Hippocampal formation (tissue), 2 donors: ENCODE measurements at places on chromosomes 2 and 18.

GRCh38 chr2:150370561-150370960 lies 116.9 kb downstream of the RND3 start:
- no peak for DNase-seq

DNA sequence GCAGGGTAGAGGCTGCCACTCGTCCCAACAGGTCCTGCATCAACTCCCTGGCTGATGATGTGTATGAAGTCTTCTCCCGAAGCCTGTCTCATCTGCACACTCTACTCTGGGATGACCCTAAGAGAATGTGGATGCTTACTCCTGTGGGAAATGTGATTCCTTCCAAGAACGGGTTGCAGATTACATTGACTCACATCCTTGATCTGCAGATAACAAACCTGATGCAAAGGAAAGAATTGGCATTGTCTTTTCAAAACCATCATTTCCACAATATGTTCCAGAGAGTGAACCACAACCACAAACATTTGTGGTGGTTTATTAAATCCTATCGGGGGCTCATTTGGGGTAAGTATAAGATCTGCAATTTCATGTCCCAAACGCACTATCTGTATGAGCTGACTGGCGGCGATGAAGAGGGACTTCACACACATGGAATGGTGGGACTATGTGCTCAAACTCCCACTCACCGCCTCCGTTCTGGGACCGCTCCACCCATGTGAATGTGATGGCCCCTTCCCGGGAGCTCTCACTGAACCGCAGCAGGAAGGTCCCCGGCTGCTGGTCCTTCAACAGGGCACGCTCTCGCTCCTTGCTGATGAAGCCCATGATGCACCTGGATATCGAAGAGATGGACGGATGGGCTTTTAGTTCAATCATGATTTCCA lies 35.5 kb downstream of the STAT1 start:
- DNase-seq: no peak

DNA sequence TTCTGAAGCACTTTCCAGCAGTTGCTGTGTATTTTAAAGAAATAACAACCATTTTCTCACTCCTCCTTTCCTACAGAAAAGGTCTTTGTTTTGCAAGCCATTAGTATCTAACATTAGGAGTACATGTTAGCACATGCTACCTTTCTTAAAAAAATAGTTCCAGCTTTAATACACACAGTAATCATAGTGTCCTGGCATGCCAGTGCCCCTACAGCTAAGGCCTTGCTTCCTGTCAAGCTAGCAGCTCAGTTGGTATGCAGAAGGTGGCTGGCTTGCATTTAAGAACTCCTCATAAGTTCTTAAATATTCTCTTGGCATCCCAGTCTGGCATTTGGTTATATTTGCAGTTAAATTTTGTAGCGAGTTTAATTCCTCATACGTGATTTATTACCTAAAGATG lies 141.3 kb upstream of the IL1R2 start:
- no peak for DNase-seq

GRCh38 chr2:46014911-46015654 lies 282.1 kb upstream of the EPAS1 start:
- no peak for DNase-seq

GRCh38 chr2:171798156-171798820 lies 95.8 kb downstream of the SLC25A12 start:
- DNase-seq: no peak

- no peak for DNase-seq
Measured at GRCh38 chr2:113113807-113114206, 13.6 kb upstream of the IL1RN start.

DNA sequence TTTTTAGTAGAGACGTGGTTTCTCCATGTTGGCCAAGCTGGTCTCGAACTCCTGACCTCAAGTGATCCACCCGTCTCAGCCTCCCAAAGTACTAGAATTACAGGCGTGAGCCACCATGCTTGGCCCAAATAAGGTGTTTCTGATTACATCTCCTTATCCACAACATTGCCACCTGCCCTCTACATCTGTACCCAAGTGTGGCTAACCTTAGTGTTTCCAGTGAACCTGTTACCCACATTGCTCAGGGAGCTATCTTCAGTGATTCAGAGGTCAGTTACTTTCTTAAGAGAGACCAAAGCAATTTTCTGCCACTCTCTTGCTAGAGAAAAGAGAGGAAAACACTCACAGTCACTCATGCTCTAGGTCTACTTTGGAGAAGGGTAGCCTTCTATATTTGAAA lies 115.0 kb upstream of the SLC39A10 start:
- no peak for DNase-seq

DNA sequence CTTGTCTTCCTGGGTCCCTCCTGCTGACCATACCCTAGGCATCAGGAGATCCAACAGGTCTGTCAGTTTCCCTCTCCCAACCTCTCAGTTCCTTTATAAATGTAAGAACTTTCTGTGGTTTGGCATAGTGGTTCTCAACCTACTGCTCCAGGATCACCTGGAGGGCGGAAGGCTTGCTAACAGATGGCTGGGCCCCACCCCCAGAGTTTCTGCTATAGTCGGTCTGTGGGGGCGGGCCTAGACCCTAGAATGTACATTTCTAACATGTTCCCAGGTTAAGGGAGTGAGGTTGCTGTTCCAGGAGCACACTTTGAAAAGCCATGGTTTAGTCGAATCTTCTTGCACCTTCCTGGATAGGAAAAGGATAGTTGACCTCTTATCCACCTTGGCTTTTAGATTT lies 37.0 kb downstream of the HK2 start:
- no peak for DNase-seq

DNA sequence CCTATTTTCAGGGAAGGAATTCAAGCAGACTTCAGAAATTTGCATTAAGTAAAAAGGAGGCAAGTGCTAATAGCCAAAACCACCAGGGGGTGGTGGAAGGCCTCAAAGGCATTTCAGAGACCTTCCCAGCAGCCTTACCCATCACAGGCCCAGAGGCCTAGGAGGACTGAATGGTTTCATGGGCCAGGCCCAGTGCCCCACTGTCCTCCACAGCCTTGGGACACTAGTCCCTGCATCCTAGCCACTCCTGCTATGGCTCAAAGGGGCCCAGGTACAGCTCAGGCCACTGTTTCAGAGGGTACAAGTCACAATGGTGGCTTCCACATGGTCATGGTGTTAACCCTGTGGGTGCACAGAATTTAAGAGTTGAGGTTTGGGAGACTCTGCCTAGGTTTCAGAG lies 58.6 kb upstream of the CHAC2 start:
- no peak for DNase-seq

DNA sequence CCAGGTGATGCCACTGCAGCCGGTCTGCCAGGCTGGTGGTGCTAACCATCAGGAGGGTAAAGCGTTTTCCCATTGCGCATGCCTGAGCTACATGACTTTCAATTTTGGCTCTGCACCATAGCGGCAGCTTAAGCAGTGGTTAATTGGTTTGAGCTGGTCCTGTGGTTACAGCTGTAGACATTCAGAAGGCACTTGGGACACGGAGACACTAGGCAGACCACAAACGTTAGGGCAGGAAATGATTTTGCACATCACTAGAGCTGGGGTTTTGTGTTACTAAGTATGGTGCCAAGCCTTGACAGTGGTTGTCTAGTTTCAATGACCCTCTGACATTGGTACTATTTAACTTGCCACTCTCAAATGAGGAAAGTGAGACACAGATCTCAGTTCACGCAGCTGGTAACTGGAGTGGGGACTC lies 28.9 kb upstream of the CNOT11 start:
- no peak for DNase-seq

GRCh38 chr2:223223156-223223555 lies 171.2 kb downstream of the KCNE4 start:
- DNase-seq: no peak

DNA sequence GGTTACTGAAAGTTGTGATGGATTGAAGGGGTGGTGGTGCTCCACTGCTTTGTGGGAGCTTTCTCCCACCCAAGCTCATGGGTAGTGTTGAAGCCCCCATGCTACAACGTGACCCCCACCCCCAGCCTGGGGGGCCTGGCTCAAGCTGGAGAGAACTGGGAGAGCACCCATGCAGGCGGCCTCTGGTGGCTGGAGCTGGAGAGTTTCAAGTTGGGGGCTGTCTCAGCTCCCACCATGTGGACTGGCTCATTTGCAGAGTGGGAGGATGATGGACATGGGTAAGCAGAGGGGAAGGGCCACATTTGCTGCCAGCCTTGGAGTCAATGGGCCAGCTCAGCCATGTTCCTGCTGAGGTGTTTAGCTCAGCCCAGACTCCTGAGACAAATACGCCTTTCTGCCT lies 62.8 kb downstream of the INPP4A start:
- DNase-seq: no peak

GRCh38 chr2:190280565-190281350 lies 38.9 kb downstream of the HIBCH start:
- no peak for DNase-seq

DNA sequence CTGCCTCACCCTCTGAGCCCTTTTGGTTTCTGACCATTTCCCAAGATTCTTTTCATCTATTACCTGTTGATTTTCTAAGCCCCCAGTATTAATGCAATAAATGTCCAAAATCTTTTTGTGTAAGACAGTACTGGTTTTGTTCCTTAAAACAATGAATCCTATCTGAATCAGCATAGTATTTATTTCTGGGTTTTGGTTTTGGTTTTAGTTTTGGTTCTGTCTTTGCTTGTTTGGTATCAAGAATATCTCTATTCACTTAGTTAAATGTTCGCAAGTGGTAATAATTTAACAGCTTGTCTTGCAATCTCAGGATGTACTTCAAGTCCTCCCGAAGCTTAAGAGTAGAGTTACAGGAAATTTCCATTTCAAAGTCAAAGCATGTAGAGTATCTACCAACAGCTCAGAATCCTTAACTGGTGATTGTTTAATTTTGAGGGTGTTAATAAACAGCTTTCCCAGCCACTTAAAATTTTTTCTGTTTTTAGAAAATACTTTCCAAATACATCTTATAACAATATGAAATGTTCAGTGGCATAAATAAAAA lies 67.7 kb upstream of the NEDD4L start:
- no peak for DNase-seq

DNA sequence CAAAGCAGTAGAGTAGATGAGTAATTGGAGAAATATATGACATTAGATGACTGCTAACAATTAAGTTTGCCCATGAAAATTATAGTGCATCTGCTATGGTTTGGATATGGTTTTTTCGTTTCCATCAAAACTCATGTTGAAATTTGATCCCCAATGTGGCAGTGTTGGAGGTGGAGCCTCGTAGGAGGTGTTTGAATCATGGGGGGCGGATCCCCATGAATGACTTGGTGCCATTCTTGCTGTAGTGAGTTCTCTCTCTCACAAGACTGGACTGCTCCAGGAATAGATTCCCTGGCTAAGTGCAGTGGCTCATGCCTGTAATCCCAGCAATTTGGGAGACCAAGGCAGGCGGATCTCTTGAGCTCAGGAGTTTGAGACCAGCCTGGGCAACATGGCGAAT lies 9.7 kb upstream of the CUL3 start:
- DNase-seq: no peak

GRCh38 chr2:28419443-28420270 lies 27.0 kb downstream of the FOSL2 start:
- DNase-seq: no peak

DNA sequence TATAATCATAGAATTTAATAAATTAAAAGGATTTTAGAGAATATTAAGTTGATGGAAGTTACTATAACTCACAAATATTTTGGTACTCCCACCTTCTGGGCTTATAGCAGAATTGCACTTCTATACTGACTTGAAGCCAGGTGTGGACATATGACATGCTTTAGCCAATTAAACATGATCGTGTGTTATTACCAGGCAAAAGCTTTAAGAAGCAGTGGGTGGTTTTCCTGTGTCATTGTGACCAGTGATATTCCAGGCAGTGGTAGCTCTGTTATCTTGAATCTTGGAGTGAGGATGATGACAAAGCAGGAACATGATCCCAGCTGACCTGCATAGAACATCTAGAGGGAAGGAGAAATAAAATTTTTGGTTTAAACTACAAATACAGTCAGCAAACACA lies 370.9 kb upstream of the ZEB2 start:
- DNase-seq: no peak

- no peak for DNase-seq
Measured at GRCh38 chr18:11666176-11666575, 22.9 kb upstream of the GNAL start.

- no peak for DNase-seq
Measured at GRCh38 chr2:26634636-26635230, 6.4 kb downstream of the CIB4 start.

DNA sequence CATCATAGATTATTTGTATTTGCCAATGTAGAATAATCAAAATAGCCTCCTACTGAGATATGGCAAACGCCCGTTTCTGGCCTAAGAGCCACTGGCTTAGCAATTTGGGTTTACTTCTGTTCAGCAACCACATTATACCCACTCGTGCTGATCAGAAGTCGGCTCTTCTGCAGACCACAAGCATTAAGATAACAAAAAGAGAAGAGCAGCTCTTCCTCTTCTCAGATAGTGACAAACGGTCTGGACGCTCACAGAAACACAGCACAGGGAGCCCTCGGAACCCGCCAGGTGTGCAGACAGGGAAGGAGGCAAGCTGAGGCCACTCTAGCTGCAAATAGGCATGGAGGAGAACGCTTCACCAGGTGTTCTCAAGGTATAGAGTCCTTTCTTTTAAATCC lies 164.0 kb downstream of the HDAC4 start:
- DNase-seq: no peak

- no peak for DNase-seq
Measured at GRCh38 chr2:226118471-226119429, 680.9 kb downstream of the IRS1 start.
